ENCODE measurements at places on chromosomes 4 and X. TPM values are rescaled to one million over a fixed set of nuclear protein-coding genes. Genes with fewer than 3 reads are reported as not detected.

The PCSK1N gene
- 3.4 TPM for total RNA-seq

GRCh38 chr4:109978704-109979454, 66.2 kb downstream of the EGF start:
- H3K36me3 ChIP-seq: no peaks in the 10 kb centered on the region
- H3K4me1 ChIP-seq: no peaks in the 10 kb centered on the region
- no peak overlapping the region for H3K4me3 ChIP-seq
- no peaks in the 10 kb centered on the region for H3K27me3 ChIP-seq
- H3K27ac ChIP-seq: no peak overlapping the region

DNA sequence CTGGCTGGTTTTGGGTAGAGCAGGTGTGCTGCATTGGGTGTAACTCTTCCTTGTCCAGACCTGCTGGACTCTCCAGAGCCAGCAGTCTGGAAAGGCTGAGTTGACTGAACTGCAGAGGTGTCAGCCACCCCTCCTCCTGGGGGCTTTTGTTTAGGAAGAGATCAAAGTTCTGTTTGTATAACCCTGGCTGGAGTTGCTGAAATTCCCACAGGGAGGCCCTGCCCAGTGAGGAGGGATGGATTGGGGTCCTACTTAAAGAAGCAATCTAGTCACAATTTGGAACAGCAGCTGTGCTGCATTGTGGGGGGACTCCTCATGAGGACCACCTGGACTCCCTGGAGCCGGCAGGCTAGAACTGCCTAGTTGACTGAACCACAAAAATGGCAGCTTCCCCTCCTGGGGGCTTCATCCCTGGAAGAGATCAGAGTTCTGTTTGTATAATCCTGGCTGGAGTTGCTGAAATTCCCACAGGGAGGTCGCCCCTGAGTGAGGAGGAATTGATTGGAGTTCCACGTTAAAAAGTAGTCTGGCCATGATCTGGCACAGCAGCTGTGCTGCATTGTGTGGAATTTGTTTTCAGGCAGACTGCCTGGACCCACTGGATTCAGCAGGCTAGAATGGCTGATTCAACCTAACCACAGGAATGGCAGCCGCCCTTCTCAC, 264.9 kb upstream of the ZC4H2 start:
- no peak for DNase-seq
- H3K36me3 ChIP-seq: no peaks in the 10 kb centered on the region
- no peak overlapping the region for H3K27ac ChIP-seq
- H3K27me3 ChIP-seq: peaks cover 5% of the 10 kb centered on the region
- H3K4me3 ChIP-seq: no peak overlapping the region

The SFRP2 gene
- 7.4 TPM for total RNA-seq

The USP26 gene
- total RNA-seq: not detected

The USP17L22 gene
- not detected for total RNA-seq

DNA sequence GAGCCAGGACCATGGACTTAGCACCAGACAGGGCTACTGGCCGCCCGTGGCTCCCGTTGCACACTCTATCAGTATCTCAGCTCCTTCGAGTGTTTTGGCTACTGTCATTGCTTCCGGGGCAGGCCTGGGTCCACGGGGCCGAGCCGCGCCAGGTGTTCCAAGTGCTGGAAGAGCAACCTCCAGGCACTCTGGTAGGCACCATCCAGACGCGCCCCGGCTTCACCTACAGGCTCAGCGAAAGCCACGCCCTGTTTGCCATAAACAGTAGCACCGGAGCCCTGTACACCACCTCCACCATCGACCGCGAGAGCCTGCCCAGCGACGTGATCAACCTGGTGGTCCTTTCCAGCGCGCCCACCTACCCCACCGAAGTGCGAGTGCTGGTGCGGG, 1.6 kb downstream of the FAT4 start:
- H3K4me1 ChIP-seq: peaks cover 6% of the 10 kb centered on the region
- H3K27ac ChIP-seq: peak overlapping the region; percentile 41
- no peaks in the 10 kb centered on the region for H3K27me3 ChIP-seq

DNA sequence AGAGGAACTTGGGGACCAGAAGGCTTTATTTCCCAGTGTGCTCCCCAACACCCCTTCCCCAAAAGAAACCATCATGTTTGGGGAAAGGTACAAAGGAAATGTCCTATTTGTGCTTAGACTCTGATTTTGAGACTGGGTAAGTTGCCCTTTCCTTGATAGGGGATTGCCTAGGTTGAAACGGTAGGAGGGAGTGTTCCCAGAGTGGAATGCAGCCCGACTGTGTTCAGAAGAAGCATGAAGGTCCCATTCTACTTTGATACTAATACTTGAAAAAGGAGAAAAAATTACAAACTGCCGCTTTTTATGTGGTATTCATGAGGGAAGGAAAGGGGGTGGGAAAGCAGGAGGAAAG, 32.4 kb upstream of the TMEM131L start:
- no peak for DNase-seq
- no peak overlapping the region for H3K27ac ChIP-seq
- no peaks in the 10 kb centered on the region for H3K36me3 ChIP-seq
- no peak overlapping the region for H3K4me3 ChIP-seq
- no peaks in the 10 kb centered on the region for H3K27me3 ChIP-seq
- no peaks in the 10 kb centered on the region for H3K4me1 ChIP-seq

The CT55 gene
- total RNA-seq: not detected

- no peak overlapping the region for H3K27ac ChIP-seq
- H3K4me1 ChIP-seq: no peaks in the 10 kb centered on the region
- no peaks in the 10 kb centered on the region for H3K27me3 ChIP-seq
- no peak for DNase-seq
- no peak overlapping the region for H3K4me3 ChIP-seq
- H3K36me3 ChIP-seq: no peaks in the 10 kb centered on the region
These were observed 227.3 kb upstream of the ZC4H2 start for GRCh38 chrX:65203545-65203944.

The RTL9 gene
- total RNA-seq: 0.34 TPM

The ADH1A gene
- 0.23 TPM for total RNA-seq

The AFF2 gene
- total RNA-seq: 13.0 TPM

The AIMP1 gene
- 40.7 TPM for total RNA-seq

DNA sequence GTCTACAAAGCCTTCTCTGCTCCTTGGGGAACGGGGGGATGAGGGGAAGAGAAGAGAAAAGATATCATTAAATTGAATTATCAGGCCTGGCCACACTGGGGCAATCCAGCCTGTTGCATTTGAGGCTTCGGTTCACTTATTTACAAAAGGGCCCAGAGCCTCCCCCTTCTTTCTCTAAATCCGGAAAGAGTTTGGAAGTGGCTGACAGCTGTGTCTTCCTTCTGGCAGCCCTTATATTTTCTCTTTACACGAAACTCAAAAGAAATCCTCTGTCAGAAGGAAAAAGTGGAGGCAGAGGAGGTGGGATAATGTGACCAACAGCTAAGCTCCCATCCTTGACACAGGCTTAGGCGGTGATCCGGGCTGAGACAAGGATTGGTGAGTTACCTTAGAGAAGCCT, 158.3 kb upstream of the TAPT1 start:
- H3K4me1 ChIP-seq: peaks cover 9% of the 10 kb centered on the region
- no peaks in the 10 kb centered on the region for H3K27me3 ChIP-seq
- no peak overlapping the region for H3K27ac ChIP-seq
- peak; percentile 81 for DNase-seq

The SLITRK2 gene
- total RNA-seq: 1.7 TPM

The CWH43 gene
- total RNA-seq: 4.2 TPM

The ELF4 gene
- 20.2 TPM for total RNA-seq

- H3K4me1 ChIP-seq: no peaks in the 10 kb centered on the region
- no peaks in the 10 kb centered on the region for H3K36me3 ChIP-seq
- H3K4me3 ChIP-seq: no peak overlapping the region
- peak; percentile 15 for DNase-seq
- no peak overlapping the region for H3K27ac ChIP-seq
- no peaks in the 10 kb centered on the region for H3K27me3 ChIP-seq
These were observed 46.4 kb upstream of the FGG start for GRCh38 chr4:154658680-154659405.

The JADE3 gene
- total RNA-seq: 13.9 TPM

DNA sequence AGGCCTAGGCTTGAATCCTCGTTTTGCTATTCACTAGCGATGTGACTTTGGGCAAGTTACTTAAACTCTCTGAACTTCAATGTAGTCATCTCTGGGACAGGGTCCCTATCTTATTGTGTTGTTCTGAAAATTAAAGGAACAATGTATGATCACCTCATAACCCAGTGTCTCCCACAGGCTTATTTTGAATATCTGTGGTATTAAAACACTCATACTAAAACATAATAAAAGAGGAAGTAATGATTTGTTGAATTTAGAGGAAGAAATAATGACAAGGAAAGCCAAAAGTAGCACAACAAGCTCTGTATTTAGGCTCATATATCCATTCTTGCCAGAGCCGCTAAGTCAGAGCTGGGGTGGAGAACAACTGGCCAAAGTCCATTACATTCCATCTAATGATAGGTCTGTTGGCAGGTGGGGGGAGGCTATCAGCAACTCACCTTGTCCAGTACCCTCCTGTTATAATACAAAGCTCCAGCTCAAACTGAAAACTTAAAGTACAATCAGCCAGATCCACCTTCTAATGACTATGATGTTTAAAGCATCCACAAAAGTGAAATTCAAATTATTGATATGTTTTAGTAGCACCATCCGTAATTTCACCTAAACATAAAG, 64.5 kb upstream of the LSM6 start:
- DNase-seq: no peak

GRCh38 chr4:90603540-90603939, 476.3 kb downstream of the CCSER1 start:
- DNase-seq: no peak
- H3K27ac ChIP-seq: no peak overlapping the region
- H3K4me1 ChIP-seq: no peaks in the 10 kb centered on the region
- H3K4me3 ChIP-seq: no peak overlapping the region
- H3K27me3 ChIP-seq: no peaks in the 10 kb centered on the region

The GLRA2 gene
- 0.60 TPM for total RNA-seq

All from lung (tissue), 17 donors.